DND-41 (cell line): ENCODE measurements at places on chromosomes 7 and 10.

- DNase-seq = no peak
These were observed 151.2 kb upstream of the TNRC18 start for GRCh38 chr7:5574770-5575269.

GRCh38 chr7:64879086-64879730, 23.9 kb upstream of the ZNF273 start:
- peak; percentile 17 for DNase-seq

DNA sequence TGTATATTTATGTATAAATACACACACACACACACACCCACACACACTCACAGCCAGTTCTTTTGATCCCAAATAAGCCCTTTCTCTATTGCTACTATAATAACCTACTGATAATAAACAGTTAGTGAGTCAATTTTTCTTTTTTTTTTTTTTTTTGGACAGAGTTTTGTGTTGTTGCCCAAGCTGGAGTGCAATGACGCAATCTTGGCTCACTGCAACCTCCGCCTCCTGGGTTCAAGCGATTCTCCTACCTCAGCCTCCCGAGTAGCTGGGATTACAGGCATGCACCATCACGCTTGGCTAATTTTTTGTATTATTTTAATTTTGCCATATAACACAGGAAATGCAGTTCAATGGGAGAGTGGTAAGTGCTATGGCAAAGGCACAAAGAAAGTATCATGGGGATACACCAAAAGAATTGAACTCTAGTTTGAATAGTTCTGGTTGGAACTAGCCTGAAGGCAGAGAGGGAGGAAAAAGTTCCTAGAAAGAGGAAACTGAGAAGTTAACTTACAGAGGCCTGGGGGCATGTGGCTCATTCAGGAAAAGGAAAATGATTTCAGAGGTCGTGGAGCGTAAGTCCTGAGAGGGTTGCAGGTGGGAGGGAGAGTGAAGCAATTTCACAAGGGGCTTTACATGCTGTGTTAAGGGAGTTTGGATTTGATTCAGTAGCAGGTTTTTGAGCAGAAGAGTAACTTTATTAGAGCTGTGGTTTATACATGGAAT, 44.4 kb upstream of the JCAD start:
- DNase-seq = no peak

DNA sequence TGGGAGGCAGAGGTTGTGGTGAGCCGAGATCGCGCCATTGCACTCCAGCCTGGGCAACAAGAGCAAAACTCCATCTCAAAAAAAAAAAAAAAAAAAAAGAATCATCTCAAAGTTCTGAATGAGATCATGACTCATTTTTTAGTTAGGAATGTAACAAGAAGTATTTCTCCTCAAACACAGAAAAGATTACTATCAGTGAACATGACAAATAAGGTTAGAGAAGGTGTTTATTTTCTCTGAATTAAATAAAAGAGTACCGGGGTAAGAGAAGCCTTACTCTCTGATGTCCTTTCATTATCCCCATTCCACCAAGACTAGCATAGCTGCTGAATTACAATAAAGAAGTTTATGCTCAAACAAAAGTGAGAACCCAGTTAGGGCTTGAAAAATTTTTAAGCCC, 50.1 kb downstream of the IPMK start:
- DNase-seq = no peak

- no peak for DNase-seq
These were observed 15.9 kb downstream of the RNF133 start for GRCh38 chr7:122682815-122683550.

GRCh38 chr7:130112093-130112492, 41.8 kb downstream of the KLHDC10 start:
- no peak for DNase-seq

DNA sequence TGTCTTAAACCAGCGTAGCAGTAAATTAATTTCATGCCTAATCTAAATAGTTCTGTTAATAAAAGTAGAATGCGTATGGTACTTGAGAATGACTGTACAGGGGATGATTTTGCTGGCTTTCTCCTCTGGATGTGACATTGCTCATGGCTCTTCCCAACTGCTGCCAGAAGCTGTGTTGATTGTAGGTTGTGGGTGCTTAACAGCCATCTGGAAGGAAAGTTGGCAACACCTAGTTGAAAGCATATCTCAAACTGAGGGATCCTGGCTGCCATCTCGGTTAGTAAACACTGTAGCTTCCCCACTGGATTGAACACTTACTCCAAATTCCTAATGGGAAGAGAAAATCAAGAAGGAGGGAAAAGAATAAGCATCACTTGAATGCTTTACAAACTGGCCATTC, 130.9 kb downstream of the NXPH1 start:
- DNase-seq = no peak

DNA sequence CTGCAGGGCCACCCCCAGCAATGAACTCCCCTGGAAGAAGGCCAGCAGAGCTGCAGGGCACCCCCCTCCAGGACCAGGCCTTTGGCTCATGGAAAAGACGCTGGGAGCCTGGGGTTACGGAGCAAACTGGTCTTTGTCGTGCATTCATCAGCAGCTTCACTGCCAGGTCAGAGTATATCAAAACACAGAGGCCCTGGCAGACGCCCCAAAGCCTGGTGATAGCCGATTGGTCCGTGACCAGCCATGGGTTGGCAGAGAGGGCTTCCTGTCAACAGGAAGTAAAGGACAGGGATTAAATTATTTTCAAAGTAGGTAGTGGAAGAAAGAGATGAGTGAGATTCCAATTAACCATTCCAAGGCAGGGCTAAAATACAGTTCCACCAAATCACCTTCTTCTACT, 9.0 kb downstream of the PRKAG2 start:
- DNase-seq = no peak

- peak; percentile 12 for DNase-seq
These were observed 591 bp downstream of the UBE2H start for GRCh38 chr7:129952086-129952652.

DNA sequence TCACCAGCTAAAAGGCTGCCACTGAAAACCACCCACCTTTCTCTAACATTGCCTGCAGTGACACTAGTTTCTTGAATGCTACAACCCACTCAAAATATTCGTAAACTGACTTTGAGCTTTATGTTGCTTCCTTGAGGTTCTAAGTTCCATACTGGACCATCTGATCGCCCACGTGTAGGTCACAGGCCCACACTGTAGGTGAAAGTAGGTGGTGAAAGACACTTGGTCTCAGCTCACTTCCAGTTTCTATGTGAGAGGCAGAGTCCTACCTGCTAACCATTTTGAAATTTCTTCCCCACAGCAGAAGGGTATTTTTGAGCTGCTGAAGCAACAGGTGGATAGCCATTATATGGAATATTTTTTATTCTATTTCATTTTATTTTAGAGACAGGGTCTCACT, 97.3 kb downstream of the MYO3A start:
- DNase-seq = no peak

GRCh38 chr7:11875635-11876034, 43.6 kb upstream of the THSD7A start:
- DNase-seq = no peak

DNA sequence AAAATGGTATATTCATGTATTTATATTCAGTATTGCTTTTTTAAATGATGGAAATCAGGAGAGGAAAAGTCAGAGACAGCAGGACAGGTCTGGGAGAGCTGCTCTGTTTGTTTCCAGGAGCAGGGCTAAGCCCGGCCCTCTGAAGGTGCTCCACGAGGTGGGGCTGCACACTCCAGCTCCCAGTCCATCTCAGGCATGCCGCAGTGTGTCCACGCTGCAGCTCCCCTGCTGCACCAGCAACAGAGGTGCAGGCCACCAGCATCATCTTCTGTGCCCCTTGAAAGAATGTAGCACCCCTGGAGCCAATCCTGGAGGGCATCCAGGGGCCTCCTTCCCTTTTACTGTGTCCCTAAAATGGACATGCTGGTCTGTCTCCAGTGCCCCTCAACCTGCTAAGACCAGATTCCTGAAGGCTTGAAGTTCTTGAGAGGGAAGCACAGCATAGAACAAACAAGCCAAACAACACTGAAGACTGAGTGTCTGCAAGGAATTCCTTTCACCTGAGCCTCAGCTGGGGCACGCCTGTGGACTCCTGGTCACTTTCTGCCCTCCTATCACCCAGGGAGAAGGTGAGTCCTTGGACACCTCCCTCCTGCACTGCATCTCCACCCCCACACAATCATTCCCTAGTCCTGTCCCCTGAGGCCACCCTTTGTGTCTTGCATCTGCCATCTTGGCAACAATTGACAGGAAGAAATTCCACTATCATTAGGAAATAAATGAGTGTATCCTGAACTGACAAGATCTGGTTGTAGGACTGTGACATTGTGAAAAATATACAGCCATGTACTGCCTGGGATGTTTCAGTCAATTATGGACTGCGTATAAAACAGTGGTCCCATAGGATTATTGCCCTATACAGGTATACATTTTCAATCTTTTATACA, 100.5 kb downstream of the CXCL12 start:
- no peak for DNase-seq

- no peak for DNase-seq
These were observed 30.8 kb downstream of the PRLHR start for GRCh38 chr10:118564652-118565051.

DNA sequence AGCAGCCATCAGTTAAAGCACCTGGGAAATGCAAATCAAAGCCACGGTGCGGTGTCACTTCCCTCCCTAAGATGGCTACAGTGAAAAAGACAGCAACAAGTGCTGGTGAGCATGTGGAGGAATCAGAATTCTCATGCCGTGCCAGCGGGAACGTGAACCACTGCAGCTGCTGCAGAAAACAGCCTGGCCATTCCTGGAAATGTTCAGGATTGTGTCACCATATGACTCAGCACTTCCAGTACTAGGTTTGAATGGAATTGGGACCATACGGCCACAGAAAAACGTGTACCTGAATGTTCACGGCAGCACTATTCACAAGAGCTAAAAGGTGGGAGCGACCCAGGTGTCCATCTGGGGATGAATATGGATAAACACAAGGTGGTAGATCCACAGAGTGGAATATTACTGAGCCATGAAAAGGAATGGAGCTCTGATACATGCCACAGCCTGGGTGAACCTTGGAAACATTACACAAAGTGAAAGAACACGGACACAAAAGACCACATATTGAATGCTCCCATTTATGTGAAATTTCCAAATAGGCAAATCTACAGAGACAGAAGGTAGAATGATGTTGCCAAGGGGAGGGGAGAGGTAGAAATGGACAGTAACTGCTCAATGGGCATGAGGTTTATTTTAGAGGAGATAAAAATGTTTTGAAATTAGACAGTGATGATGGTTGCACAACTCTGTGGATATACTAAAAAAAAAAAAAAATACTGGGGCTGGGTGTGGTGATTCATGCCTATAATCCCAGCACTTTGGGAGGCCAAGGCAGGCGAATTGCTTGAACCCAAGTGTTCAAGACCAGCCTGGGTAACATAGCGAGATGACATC, 61.6 kb downstream of the MICALL2 start:
- no peak for DNase-seq

DNA sequence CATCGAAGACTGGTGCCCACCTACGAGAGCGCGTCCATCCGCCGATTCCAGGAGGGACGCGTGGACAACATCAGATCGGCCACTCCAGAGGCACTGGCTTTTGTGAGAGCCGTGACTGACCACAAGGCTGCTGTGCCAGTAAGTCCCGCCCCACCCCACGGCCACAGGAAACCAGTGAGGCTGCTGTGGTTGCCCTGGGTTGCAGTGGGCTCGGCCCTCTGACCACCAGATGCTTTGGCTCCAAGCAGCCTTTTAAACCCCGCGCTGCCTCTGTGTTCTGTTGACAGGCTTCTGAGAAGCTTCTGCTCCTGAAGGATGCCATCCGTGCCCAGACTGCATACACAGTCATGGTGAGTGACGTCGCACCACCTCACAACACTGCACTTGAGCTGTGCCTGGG, 24.4 kb upstream of the C10orf53 start:
- DNase-seq = no peak

DNA sequence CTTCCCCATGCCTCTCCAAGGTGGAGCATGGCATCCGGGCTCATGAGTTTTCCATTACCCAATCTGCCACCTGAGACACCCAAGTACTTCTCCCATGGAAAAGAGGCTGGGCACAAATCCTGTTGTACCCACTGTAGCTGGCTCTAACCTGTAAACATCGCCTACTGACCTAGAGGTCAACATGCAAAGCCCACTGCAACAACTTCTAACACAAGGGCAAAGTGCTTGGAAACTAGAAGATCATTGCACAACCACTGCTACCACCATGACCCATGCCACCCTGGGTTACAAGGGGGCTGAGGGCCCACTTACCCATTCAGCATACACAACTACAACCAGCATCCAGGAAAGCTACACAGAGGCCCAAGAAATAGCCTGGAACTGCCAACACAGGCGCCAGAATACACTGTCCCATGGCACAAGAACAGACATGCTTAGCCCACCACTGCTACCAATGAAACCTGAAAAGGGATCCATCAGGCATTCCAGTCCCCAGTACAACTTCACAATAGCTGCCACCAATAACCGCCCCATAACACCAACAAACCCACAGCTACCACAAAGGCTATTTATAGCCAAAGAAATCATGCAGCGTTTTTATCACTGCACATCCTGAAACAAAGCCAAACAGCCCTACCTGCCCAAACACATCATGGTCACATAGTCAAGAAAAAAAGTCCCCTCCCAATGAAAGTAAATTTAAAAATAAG, 63.4 kb downstream of the RNF32 start:
- no peak for DNase-seq

GRCh38 chr10:11861341-11861740, 38.2 kb downstream of the PROSER2 start:
- DNase-seq = no peak

DNA sequence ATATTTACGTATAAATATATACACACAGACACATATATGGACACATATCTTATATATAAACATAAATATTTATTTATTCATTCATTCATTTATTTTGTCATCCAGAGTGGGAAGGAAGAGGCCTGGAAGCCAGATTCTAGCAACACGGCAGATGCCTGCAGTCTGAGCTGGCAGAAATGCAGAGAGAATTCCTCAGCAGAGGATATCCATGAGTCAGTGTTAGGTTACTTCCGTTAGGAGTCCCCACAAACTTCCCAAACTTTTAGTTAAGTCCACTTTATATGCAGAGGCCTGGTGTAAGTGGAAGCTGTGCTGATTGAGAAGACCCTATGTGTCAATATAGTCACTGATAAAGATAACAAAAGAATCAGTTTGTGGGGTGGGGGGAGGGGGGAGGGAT, 89.6 kb downstream of the PPP1R17 start:
- no peak for DNase-seq

DNA sequence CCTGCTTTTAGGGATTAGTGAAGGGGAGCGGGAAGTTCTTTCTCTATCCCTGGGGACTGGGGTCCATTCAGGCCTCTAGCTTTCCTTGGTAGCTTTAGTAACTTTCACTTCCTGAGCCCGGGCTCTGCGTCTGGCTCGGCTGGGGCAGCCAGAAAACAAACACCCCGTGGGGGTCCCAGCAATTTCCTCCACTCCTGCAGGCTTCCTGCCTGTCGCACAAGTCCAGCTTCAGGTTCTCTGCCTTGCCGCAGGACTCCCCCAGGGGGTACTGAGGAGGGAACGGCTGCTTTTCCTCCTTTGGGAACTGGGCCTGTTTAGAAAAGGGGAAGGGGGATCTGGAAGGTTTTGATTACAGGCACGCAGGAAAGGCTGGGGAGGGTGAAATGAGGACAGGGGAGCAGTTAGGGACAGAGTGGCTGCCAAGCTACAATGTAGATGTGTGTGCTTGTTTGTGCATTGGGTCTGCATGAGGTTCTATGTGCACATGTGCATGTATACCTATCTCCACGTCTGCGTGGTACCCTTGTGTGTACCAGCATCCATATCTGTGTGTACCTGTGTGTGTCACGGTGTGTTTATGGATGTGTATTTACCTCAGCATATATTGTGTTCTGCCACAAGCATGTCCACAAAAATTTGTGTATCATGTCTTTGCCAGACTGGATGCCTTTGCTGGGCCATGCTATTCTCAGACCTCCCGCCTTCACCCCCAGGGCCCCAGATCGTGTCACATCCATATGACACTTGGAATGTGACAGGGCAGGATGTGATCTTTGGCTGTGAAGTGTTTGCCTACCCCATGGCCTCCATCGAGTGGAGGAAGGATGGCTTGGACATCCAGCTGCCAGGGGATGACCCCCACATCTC, 2.0 kb downstream of the KAZALD1 start:
- no peak for DNase-seq
